ENCODE measurements at places on chromosomes 5 and 9.

DNA sequence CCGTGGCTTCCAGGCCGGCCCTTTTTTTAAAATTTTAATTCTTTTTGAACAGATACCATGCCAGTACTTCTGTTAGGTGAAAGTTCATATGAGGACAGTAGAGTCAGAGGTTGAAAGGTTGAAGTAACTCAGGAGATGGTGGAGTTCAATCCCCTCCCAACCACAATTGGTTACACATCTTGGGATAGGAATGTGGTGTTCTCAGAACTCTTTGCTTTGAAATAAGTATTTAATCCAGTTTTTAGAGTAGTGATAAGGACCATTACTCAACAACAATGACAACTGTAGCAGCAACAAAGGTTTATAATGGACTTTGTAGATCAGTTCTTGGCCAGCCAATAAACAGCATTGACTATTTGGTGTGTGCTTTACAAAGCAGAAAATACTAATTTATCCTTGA lies 116.0 kb downstream of the ARHGAP26 start:
- no peak for DNase-seq

- no peak for DNase-seq
These were observed 446 bp downstream of the NXNL2 start for GRCh38 chr9:88535226-88536022.

DNA sequence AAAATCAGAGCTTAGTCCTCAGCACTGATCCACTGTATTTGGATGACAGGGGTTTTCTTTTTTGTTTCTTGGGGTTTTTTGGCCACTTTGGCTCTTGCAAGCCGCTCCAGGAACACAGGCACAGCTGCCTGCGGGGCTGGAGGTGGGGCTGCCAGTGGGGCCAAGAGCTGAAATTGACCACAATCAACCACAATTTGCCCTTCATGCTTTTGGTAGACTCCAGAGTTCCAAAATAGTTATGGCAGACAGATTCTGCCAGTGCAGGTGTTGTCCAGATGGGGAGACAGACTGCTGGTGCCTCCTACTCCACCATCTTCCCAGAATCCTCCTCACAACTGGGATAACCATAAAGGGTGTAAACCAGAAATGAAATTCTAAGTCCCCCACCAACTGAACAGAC lies 36.5 kb downstream of the PLEKHG4B start:
- DNase-seq, result no peak

- DNase-seq, result no peak
These were observed 317.0 kb upstream of the ADCY2 start for GRCh38 chr5:7078901-7079300.

DNA sequence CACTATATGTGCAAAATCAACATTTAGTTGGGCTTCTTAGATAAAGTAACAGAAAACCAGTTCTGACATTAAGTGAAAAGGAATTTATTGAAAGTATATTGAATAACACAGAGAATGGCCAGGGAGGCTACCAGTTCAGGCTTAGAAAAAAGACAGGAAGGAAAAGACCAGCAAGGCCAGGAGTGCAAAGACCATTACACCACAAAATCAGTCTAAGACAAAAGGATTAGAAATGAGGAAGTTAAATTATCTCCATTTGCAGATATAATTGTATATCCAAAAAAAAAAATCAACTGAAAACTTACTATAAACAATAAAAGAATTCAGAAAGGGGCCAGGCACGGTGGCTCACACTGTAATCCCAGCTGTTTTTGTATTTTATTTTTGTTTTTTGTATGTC lies 4.8 kb upstream of the TEX10 start:
- DNase-seq, result no peak

- DNase-seq, result no peak
These were observed 27.6 kb upstream of the DUSP1 start for GRCh38 chr5:172798422-172799215.

Measured in activated CD8-positive, alpha-beta memory T cell treated with anti-CD3 and anti-CD28 coated beads for 48 hours (primary cell).